ENCODE measurements at places on chromosomes 12 and 14. TPM values are rescaled to one million over a fixed set of nuclear protein-coding genes. Genes with fewer than 3 reads are reported as not detected.

The GPR135 gene
- total RNA-seq, result 7.2 TPM

The ZBTB42 gene
- total RNA-seq, result 3.9 TPM

The GALNT9 gene
- total RNA-seq, result 1.9 TPM

The FAM186B gene
- total RNA-seq, result not detected

The IFNG-AS1 gene
- 3.9 TPM for total RNA-seq

- no peak for DNase-seq
Measured at GRCh38 chr14:101478096-101478495, 83.2 kb upstream of the DIO3 start.

GRCh38 chr12:76144245-76144549 lies 59.7 kb upstream of the NAP1L1 start:
- DNase-seq, result peak; percentile 71

DNA sequence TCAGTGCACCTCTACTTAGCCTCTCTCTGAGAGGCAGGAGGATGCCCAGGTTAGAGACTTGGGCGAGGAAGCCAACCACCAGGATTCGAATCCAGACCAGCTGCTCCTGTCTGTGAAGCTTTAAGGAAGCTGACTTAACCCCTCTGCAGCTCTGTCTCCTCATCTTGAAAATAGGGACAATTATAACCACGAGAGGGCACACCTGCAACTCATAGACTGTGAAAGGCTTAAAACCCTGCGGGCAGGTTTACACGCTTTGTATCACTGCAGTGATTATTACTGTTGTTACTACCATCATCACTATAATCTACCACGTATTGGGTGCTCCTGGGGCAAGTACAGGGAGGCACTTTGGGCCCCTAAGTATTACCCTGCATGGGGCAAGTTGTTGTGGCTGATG lies 379.8 kb downstream of the VRK1 start:
- DNase-seq, result no peak

DNA sequence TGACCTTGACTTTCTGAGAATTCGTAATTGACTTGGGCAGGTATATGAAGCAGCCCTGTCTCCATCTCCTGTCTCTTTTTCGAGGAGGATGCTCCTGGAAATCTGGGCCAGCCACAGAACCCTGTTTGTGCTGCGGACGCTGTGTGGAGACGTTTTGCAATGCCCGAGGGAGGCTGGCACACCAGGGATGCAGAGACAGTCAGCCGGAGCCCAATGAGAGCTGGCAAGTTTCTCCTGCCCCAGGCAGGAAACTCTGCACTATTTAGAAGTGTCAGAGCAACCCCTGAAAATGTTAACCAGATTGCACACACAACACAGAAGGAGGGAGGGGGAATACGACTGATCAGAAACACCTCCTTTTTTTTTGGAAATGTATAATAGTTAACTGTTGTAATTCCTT lies 103.2 kb upstream of the DYRK2 start:
- no peak for DNase-seq

Data from umbilical cord (tissue), 2 donors.